ENCODE measurements at places on chromosomes 6 and 20.

DNA sequence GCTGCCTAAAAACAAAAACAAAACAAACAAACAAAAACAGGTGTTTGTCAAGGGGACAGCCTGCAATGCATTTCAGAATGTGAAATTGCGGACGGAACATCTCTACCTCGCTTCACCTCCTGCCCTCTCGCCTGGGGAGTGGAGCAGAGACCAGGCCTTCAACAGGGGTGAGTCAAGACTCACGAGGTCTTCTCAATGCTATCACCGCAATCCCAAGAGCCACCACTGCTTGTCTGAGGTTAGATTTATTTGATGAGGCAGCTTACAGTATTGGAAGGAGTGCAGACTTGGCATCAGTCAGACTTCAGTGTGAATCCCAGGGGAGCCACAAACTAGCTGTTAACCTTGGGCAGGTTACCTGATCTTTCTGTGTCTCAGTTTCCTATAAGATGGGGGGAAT, 7.7 kb downstream of the GABRR1 start:
- no peak for DNase-seq

DNA sequence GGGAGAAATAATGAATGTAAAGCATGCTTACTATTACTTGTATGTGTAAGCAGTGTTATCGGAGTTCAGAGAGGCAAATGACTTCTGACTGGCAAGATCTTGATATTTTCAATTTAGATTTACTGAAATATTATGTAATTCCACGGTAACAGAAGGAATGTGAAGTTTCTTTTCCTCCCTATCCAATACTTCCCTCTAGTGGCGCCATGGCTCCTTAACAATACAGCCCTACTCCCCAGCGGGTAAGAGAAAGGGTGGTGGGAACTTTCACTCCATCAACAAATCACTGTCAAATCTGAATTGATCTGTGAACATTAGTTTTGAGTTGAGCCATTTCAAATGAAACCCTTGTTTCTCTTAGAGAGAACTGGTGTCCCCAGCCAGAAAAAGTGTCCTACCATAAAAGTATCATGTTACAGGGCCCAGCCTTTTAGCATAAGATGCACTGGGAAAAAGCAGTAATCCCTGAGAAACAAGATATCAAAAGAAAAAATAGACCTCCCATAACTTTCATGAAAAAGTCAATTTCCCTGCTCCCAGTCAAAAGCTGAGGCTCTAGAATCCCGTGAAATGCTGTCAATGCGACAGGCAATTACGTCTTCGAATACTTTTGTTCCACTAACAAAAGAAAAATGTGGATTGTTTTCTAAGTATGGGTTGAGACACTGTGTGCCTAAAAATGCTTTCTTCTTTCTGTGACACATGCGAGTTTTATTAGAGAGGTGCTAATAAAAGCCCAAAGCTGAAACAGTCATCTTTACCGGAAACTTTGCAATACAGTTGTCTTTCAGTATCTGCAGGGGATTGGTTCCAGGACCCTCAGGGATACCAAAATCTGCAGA, 12.9 kb downstream of the COX7A2 start:
- DNase-seq, result no peak

- DNase-seq, result no peak
Measured at GRCh38 chr20:57187068-57187634, 79.3 kb downstream of the BMP7 start.

GRCh38 chr6:77466055-77466450, 2.8 kb upstream of the HTR1B start:
- no peak for DNase-seq

DNA sequence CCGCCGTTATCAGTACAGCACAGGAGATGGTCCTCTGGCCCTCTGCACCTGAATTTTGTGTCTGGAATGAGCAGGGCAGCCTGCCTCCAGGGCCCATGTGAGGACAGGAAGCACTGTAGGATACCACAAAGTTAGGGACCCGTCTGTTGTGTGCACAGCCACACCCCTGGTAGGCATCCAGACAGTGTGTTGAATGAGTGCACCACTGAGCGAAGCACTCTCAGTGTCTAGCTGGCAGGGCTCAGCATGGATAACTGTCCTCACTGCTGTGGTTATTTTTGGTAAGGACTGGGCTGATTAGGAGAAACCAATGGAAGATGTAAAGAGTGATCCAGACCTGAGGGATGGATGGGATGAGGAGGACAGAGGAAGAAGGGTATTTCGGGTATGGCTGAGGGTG, 178.7 kb downstream of the CLIC5 start:
- DNase-seq, result no peak

DNA sequence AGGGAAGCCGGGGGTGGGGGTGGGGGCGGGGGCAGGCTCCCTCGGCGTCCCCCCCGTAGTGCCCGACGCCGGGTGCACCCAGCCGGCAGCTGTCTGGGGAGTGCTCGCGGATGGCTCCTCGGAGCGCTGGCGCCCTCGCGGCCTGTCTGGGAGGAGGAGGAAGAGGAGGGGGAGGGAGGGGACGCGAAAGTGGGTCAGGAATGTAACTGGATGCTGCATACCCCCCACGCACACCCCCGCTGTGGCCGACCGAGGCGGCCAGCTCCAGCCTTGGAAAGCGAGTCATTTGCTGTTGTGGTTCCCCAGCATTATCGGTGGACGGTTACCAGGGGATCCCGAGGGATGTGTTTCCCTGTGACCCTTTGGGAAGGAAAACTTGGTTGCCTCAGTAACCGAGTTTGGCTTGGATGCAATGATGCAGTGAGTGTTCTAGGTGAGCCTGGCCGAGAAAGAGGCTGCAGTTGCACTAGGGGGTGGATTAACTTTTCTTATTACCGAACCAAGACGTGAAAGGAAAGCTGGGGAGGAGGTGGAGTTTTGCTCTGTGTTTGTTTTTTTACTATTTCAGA, 55.2 kb upstream of the RREB1 start:
- peak; percentile 32 for DNase-seq

GRCh38 chr6:9515633-9516606, 899.0 kb downstream of the TFAP2A start:
- DNase-seq, result no peak

- DNase-seq, result no peak
Measured at GRCh38 chr6:157438611-157439111, 57.7 kb downstream of the ZDHHC14 start.

DNA sequence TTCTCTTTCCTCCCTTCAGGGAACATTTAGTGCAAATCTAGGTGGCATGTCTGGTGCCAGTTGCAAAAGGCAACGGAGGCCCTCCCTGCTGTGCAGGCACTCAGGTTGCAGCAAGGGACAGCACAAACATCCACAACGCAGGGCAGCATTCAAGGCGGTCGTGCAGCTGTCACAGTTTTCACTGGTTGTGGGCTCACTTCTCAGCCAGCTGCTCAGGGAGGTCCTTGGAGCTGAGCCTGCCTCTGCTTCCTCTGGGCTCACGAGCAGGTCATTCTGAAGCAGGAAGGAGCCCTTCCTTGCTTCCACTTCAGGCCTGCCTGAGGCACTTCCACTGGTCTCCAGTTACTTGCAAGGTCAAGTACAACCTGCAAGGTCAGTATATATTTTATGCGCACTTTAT, 3.8 kb upstream of the NPEPL1 start:
- no peak for DNase-seq

GRCh38 chr6:102980951-102981350, 1587.4 kb downstream of the GRIK2 start:
- DNase-seq, result no peak

DNA sequence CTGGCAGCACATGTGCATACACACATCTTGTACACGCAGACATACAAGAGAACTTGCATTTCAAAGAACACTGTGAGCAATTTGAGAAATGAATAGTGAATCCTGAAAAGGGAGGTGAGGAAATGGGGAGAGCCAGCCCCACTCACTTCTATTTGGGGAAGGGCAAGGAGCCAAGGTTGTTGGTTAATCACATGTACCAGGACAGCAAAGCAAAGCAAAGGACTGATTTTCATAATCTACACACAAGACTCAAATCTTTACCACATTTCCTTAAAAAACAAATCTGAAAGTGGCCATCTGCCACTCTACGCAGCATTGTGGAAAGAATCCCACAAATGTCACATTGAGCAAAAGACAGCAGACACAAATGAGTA, 35.0 kb upstream of the KIF16B start:
- no peak for DNase-seq

DNA sequence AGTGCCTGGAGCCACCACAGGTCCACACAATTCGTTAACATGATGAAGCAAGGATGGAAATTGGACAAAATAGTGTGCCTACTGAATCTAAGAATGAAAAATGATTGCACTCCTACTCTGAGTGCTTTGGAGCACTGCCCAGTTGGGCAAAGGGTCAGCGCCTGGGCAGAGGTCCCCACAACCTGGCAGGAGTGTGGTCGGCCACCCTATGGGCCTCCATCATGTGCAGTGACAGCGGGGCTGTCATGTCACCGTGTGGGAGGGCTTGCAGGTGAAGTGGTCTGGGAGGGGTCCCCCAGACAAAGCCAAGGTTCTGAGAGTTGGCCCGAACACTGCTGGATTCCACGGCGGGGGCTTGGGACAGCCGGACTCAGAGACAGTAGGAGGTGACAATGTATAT, 36.2 kb upstream of the CD93 start:
- DNase-seq, result no peak

DNA sequence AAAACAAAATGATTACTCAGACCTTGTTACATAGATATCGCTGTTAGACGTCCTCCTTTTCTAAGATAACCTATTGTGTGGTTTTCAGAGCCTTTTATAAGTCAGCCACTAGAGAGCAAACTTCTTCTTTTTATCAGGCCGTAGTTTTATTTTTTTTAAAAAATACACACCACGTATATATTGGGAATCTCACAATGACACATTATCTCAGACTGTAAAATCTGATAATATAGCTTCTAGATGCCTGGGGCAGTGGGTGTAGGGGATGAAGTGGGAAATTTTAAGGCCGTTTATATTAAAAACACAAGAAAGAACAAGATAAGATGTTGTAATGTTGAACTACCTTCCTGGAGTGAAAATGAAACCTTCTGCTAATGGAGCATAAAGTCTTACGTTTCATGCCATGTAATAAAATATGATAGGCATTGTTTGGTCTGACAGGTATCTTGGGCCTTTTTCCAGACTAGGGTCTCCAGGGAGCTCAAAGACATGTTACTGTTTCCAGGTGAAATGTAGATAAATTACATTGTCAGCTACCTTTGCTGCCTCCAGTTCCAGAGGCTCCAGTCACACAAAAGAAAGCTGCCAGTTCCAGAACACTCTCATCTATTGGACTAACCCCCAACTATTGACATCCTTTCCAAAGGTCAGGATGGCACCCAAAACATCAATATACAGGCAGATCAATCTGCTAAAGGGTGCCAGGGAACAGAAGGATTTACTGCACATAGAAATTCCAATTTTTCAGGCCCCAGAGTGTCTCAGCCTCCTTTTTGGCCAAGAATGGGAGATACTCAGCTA, 130.2 kb upstream of the AKIRIN2 start:
- DNase-seq, result no peak

- no peak for DNase-seq
Measured at GRCh38 chr6:133748628-133749027, 140.3 kb upstream of the TCF21 start.

DNA sequence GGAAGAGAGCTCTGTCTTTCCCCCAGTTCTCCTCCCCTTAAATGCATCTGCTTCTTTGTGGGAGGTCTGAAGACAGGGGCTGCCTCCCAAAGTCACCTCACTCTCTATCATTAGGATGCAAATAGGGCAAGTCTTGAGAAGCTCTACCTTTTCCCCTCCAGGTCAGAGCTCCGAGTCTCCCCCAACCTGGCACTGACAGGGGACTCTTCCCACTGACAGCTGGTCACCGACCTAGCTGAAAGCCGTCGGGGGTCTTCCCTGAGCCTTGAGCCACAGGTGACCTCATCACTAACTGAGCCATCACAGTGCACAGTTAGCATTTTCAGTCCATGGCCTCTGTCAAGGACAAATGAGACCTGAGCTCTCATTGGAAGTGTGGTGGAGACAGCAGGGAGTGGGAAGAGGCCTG, 386.7 kb downstream of the HACE1 start:
- DNase-seq, result no peak

DNA sequence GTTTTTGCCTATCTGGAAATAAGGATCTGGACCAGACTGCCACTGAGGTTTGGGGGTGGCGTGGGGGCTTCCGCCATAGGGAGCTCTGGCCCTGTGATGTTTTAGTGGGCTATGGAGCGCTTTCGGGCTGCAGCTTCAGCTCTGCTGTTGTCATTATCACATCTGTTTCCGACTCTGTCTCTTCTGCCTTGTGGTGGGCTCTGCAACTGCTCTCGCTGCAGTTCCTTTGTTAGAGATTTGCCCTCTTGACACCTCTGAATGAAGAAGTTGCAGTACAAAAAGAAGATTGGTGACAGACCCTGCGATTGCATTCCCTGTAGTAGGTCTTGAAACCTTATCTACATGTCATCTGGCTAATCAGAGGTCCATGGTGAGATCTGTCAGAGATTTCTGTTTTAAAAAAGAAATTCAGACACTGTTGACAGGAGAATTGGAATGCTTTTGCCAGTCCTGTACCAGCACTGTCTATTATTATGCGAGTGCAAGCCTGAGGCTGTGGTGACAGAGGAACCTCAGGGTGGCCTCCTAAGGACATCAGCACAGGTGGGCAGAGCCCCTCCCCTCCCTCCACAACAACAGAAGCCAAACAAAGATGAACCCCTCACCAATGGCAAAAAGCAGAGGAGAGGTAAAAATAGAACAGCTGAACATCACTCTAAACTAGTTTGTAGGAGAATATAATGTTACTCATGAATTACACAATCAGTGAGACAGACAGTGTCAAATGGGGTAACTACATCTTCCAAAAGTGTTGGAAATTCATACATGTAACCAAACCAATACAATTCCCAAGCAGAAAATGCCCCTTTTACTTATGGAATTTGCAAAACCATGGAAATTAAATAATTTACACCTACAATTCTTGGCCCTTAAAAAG, 63.5 kb upstream of the DEFB112 start:
- DNase-seq, result no peak

GRCh38 chr6:154140743-154141142, 101.7 kb downstream of the OPRM1 start:
- no peak for DNase-seq

DNA sequence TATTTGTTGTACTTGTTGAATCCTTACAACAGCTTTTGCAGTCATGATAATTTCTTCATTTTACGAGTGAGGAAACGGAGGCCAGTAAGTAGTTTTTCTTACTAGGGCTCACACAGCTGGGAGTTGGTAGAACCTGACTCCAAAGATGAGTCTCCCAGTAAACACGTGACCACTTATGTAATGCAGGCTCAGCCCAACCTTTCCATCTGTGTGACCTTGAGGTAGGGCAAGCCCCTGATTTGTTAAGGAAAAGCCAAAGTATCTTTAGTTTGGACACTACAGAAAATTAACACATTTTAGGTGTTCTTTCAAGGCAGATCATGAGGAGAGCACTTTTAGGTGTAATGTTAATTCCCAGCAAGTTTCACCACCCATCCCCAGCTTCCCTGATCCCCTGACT, 111.3 kb downstream of the LRRC1 start:
- DNase-seq, result no peak

- no peak for DNase-seq
Measured at GRCh38 chr6:149723771-149724417, 6.0 kb upstream of the LATS1 start.

GRCh38 chr6:27133281-27134227, 113.9 kb upstream of the PRSS16 start:
- peak; percentile 47 for DNase-seq

- no peak for DNase-seq
Measured at GRCh38 chr6:2309122-2309521, 63.7 kb upstream of the GMDS start.

GRCh38 chr6:26272171-26272637, 92.8 kb upstream of the BTN3A2 start:
- DNase-seq, result no peak

Data from NCI-H510A (cell line).